ENCODE measurements at places on chromosomes 16 and 17.

- no peak for DNase-seq
These were observed 25.8 kb downstream of the LITAF start for GRCh38 chr16:11560701-11561453.

DNA sequence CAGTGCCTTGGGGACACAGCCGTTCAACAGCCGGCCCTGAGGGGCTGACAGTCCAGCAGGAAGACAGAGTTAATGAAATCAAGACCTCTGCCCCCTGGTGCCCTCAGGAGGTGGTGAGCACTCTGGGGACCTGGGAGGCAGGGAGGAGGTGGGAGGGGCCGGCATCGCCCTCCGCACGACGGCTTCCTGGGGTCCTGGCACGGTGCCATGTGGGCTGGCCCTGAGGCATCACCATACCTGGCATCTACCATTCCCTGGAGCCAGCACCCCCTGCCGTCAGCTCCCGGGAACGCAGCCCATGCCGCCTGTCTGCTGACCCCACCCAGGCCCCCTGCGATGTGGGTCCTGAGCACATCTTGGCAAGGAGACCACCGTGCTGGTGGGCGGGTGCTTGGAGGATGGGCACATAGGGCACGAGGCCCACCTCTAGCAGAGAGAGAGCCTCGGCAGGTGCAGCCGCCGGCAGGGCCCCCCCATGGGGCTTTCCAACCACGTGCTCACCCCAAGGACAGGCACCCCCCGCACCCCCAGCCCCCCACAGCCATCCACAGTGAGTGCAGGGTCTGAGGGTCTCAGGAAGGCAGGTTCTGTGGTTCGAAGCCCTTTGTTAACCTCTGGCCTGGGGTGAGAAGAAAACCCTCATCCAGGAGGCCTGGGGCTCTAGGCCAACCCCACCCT is 52.5 kb downstream of the ZFPM1 start:
- no peak for DNase-seq

DNA sequence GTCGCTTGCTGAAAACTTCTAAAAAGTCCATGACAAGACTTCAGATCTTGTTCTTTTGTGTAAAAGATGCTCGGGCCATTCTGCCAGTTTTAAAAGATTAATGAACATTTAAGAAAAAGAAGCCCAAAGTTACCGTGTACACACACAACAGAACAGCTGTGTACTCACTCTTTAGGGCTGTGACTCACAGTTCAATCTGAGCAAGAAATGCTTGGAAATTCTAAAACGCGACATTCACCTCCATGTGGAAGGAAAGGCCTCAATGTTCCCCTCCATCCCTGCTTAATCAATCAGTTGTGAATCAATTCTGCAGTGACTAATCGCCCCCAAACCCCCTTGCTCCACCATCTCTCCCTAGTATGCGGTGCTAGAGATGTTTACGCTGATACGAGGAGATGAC is 609.9 kb upstream of the SALL1 start:
- DNase-seq, result no peak

DNA sequence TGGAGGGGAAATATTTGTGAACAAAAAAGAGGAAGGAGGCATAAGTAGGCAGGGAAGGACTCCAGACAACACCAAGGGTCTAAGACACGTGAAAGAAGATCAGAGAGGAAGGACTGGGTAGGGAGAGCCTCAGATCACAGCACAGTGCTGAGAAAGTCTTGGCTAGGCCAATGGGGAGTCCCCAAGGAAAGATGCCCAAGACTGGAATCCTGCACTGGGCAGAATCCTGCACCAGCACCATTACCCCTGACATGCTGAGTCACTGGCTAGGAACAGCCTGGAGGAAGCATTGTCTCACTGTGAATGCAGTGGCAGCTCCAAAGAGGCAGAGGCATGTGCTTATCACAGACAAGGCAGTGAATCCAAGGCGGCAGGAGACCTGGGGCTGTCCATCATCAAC is 19.2 kb downstream of the CLEC19A start:
- DNase-seq, result no peak

DNA sequence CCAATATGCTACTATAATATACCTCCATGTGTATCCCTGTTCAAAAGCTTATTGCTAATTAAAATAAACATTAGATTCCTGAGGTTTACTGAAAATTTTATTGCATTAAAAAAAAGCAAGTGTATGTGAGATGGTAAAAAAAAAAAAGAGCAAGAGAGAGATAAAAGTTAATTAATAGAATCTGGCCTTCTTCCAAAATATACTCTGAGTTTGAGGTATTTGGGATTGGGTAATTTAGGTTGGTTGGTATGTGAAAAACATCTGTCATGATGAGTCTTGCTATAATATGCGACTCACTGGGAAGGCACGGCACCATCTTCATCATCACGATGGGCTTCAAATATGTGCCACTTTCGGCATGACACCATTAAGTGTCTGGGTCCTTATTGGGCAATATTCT is 711.1 kb upstream of the SOX9 start:
- no peak for DNase-seq

GRCh38 chr17:79981090-79981489 is 54.6 kb downstream of the TBC1D16 start:
- DNase-seq, result peak; percentile 49

GRCh38 chr17:31857920-31858641 is 963 bp downstream of the COPRS start:
- no peak for DNase-seq
